Stimulated activated naive CD8-positive, alpha-beta T cell treated with anti-CD3 and anti-CD28 coated beads, Interleukin-15, amount 100 ng/mL, for 72 hours (primary cell): ENCODE measurements at places on chromosomes 1 and 21.

GRCh38 chr1:3153902-3154795 is 85.1 kb downstream of the PRDM16 start:
- no peak for DNase-seq

DNA sequence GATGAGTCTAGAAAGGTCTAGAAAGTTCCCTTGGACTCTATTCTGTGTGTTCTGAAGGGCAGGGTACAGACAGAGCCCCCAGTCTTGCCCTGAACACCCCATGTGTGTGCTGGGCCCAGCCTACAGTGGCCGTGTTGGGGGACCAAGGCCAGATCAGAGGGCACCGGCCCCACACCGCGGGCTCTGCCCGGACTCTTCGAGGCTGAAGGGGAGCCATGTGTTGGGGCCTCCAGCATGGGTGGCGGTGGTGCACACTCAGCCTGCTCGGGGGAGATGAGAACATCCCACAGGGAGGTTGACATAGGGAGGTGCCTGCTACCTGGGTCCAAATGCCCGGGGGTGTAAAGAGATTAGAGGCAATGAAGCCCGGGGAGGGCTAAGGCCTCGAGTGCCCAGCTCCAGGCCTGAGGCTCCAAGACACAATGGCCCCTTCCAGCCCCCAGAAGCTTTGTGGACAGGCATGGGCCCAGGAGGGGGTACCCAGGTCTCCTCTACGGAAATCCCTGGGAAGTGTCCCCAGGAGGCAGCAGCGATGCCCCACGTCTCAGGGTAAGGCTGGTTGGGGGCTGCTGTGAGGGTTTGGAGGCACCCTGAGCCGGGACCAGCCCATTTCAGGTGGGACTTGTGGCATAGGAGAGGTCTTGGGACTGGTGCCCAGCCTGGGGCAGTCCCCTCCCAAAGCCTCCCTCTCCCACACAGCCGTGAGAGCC is 12.1 kb downstream of the ARHGEF16 start:
- DNase-seq: no peak

- DNase-seq: no peak
These were observed 167.2 kb downstream of the CRB1 start for GRCh38 chr1:197435224-197435623.

DNA sequence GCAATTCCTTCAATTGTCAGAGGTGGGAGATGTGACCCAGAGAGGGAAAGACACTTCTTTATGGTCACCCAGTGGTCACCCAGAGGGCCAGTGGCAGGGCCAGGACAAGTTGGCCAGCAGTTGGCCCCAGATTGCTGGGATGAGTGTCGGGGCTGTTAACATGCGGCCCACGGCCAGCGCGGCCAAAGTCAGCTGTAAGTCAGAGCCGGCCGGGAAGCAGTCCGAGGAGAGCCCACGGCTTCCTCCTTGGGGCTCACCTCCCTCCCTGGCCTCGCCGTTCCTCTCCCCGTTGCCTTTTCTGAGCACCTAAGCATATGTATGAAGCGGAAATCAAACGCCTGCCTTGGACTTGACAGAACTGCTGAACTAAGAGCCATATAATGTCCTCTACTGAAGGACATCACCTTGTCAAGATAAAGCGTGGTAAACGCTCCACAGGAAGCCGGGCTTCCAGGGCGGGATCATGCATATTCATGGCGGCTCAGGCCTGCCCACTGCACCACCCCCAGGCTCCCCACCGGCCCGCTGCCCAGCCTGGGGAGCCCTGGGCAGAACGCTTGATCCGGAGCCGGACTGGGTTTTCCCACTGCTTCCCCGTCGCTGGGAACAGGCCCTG is 245.4 kb upstream of the POU3F1 start:
- no peak for DNase-seq

DNA sequence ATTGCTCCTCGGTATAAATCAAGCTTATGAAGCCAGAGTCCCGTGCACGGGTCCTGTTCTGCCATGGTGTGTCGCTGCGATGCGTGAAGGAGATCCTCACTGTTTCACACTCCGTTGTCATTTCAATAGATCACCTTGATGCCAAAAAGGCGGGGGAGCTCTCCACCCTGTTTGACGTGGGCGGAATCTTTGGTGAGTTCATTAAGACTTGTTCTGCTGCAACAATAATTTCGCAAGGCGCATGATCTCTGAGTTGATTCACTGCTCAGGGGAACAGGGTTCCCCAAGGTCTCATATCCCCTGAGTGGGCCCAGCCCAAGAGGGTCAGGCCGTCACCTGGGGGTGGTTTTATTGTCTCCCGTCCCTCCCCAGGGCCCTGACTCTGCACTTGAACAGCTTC is 50.0 kb downstream of the SLC37A1 start:
- DNase-seq: no peak
